Stimulated activated CD4-positive, alpha-beta T cell treated with anti-CD3 and anti-CD28 coated beads, Interleukin-1b, Interleukin-23, amount 100 ng/mL, for 1 hour (primary cell): ENCODE measurements at places on chromosomes 2 and 18.

- DNase-seq = no peak
Observed at GRCh38 chr18:68703326-68703725, 11.6 kb downstream of the TMX3 start.

DNA sequence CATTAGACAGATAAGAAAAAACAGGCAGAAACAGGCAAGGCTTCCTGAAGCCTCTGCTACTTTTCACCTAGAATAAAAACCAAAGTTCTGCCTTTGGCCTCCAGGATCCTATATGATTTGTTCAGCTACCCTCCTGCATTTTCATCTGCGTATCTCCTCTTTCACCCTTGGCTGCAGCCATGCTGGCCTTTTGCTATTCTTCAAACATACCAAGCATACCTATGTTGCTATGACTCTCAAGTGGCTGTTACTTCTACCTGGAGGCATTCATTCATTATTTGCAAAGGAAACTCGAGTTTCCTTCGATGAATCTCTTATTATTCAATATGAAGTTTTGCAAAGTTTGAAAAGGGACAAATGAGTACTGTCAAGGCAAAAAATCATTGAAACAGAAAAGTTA lies 106.4 kb upstream of the HNMT start:
- DNase-seq = no peak

DNA sequence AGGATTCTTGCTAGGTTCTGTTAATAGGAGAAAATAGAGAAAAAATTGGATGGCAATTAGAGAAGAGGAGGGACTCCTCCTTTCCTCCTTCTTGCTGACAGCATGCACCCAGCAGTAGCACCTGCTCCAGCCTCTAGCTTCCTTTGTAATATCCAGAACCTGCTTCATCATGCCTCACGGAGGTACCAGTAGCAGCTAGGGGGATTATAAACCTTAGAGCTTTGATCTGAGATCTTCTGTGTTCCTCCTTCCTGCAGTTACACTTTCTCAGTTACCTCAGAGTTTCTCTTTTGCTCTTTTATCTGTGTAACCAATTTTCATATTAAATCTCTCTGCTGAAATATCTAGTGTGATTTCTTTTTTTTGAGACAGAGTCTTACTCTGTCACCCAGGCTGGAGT lies 16.6 kb downstream of the DPP4 start:
- no peak for DNase-seq

GRCh38 chr2:105377871-105378270 lies 21.0 kb downstream of the FHL2 start:
- no peak for DNase-seq

- DNase-seq = no peak
Observed at GRCh38 chr18:21391074-21391673, 149.1 kb downstream of the GREB1L start.

DNA sequence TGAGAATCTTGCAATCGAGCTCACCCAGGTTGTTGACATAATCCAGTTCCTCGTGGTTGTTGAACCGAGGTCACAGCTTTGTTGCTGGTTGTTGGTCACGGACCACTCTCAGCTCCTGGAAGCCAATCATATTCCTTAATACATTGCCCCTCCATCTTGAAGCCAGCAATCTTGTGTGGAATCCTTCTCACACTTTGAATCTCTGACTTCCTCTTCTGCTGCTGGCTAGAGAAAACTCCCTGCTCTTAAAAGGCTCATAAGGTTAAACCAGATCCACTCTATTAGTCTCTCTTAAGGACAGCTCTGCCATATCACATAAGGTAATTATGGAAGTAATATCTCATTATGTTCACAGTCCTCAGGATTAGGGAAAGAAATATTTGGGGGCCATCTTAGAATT lies 41.1 kb downstream of the SP140 start:
- no peak for DNase-seq
